Karpas-422 (cell line): ENCODE measurements at places on chromosomes 4 and X. TPM values are rescaled to one million over a fixed set of nuclear protein-coding genes. Genes with fewer than 3 reads are reported as not detected.
A peak's percentile ranks its signal among the peaks of the same experiment; 100 is the strongest.

Gene RHOXF2
- not detected in 2 replicates for total RNA-seq

Gene ERVMER34-1
- not detected in 2 replicates for total RNA-seq

Gene HTR2C
- total RNA-seq, result not detected in 2 replicates

Gene PLXNB3
- not detected in 2 replicates for total RNA-seq

Gene TMEM271
- total RNA-seq, result not detected in 2 replicates

GRCh38 chr4:136571315-136571714 is 961.0 kb downstream of the PCDH18 start:
- DNase-seq, result no peak

DNA sequence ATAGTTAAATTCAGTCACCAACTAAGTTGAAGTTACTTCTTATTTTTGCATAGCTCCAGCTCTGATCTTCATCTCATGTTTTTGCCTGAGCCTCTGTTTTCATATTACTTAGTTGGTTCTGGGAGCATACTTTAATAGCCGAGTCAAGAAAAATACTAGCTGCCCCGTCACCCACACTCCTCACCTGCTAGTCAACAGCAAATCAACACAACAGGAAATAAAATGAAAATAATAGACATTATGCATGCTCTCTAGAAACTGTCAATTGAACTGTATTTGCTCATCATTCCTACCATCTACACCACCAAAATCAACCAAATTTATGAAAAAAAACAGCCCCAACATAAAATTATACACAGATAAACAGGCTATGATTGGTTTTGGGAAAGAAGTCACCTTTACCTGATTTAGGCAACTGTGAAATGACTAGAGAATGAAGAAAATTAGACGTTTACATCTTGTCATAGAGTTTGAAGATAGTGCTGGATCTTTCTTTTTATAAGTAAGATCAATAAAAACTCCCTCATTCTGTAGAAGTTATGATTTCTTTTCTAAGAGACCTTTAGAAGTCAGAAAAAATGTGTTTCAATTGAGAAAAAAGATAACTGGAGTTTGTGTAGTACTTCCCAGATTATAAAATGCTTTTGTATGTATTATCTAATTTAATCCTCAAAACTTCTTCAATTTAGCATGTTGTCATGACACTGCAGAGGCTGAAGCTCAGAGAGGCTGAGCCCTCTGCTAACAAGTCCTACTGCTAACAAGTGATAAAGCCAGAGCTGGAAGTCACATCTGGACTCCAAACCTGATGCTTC is 7.0 kb downstream of the ALB start:
- no peak for DNase-seq

DNA sequence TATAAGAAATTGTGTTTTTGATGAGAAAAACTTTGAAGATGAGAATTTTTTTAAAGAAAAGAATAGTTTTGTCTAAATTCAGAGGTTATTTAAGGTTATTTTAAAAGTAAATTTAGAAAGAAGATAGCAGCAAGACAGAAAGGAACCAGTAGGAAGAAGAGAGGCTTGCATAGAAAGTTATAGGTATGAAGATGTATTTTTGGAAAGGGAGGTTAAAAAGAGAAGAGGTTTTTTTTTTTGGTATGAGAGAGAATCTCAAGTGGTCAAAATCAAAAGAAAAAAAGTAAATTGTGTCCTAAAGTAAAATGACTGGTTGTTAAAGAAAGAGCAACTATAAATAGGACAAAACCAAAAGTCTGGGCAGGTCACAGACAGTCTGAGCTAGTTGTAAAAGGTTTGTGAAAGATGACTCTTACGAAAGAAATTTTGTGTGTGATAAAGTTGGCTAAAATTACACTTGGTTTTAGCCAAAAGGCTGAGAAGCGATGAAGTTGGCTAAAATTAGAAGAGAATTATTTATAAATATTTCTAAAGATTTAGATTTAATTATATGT is 16.4 kb upstream of the EIF4E start:
- no peak for DNase-seq

DNA sequence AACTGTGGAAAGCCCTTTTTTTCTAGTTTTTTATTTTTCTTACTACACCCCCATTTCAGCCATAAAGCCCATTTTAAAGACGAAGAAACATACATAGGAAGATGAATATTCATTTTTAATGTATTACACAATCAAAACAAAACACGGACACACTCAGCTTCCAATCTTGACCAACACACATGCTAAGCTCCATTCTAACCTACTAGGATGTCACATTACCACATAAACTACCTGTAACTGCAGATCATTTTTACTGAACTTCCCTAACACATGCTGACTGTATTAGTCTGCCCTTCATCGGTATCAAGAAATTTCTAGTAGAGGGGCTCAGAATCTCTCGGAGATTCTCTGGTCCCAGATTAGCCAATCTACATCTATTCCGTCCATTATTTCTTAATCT is 1.8 kb downstream of the CCNI start:
- DNase-seq, result no peak

DNA sequence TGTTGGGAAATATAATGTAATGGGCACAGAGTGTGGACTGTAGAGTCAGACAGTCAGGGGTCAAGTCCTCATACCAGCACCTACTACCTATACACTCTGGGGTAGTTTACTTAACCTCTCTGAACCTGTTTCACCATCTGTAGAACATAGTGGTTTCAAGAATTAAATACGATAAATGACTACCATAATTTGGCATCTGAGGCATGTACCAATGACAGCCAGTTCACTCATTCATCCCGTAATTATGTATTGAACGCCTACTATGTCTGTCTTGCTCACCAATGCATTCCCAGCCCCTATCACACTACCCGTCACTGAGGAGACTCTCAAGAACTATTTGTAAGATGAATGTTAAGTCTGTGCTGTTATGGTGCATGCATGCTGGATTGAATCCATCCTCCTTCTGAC is 2.0 kb upstream of the FGB start:
- DNase-seq, result no peak

- peak; percentile 62 for DNase-seq
Measured at GRCh38 chrX:71366674-71367256, 608 bp downstream of the TAF1 start.

DNA sequence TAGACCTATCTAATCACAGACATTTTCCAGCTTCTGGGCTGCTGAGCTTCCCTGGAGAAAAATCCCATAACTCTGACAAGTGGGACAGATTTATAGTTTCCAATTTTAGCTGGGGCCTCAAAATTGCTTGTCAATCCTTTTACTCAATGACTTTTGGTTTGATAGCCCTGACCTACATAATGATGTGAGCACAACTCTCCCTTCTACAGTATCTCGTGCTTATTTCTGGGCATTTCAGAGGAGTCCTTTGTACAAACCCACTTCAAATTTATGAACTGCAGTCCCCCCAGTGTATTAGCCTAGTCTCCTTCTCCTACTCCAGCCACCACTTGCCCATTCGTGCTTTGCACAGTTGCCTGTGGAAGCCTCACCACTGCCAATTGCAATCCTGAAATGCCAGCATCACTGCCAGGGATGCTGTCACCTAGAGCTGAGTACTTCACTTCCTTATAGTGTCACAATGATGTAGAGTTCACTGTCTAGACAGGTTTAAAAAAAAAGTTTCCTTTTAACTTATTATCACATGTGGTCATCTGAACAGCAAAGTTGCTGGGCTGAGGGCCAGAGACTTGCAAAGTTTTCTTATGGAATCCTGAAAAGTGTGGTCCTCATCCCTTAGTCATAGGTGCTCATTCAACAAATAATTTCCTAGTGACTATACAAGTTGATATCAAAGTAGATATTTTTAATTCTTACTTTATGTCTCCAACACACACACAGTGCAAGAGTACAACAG is 21.2 kb downstream of the TRAM1L1 start:
- no peak for DNase-seq

- no peak for DNase-seq
Measured at GRCh38 chrX:153763298-153763932, 634 bp upstream of the PLXNB3 start.

- DNase-seq, result no peak
Measured at GRCh38 chr4:23921447-23921845, 31.6 kb upstream of the PPARGC1A start.

GRCh38 chrX:116230130-116230898 is 59.8 kb downstream of the AGTR2 start:
- DNase-seq, result no peak

DNA sequence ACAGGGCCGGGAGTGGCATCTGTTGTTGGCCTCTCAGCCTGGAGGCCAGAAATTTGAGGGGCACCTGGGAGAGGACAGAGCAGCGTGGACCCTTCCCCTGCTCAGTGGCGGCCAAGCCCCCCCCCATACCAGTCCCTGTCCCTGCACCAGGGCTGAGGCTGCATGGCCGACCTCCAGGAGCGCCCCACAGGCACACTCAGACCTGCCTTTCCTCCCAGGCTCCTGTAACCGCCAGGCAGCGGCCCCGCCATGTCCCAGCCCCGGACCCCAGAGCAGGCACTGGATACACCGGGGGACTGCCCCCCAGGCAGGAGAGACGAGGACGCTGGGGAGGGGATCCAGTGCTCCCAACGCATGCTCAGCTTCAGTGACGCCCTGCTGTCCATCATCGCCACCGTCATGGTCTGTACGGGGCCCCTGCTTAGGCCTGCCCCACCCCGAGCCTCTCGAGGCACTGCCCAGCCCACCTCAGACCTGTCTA is 15.3 kb downstream of the TMEM175 start:
- DNase-seq, result no peak

- DNase-seq, result no peak
Measured at GRCh38 chr4:20840648-20841190, 140.5 kb downstream of the PACRGL start.

DNA sequence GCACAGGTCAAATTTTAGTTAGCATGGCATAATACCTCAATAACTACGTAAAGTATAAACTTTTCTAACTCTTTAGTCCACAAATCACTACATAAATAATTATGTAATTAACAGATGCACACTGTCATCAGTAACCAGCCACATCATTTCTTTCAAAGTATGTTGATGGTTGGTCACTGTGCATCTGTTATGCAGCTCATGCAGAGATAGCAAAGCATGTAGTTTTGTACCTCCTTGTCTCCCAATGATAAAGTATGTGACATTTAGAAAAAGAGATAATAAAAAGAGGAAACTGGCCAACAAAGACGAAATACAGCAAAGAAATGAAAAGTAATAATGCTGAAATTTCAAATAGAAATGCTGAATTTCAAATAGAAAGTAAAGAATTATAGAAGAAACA is 2.9 kb downstream of the LAMTOR3 start:
- no peak for DNase-seq

- no peak for DNase-seq
Measured at GRCh38 chr4:141713185-141713584, 76.8 kb downstream of the IL15 start.

GRCh38 chrX:114075073-114075673 is 508.7 kb upstream of the HTR2C start:
- DNase-seq, result peak; percentile 45
